ENCODE measurements at places on chromosomes 5 and 9.

GRCh38 chr5:9544056-9544455 lies 1.8 kb downstream of the SEMA5A start:
- no peak for DNase-seq

- DNase-seq: no peak
Measured at GRCh38 chr9:3827175-3827574, 301.4 kb upstream of the RFX3 start.

GRCh38 chr5:107099506-107099905 lies 571.2 kb downstream of the EFNA5 start:
- DNase-seq: no peak

- no peak for DNase-seq
Measured at GRCh38 chr5:59789894-59790293, 103.6 kb downstream of the PDE4D start.

DNA sequence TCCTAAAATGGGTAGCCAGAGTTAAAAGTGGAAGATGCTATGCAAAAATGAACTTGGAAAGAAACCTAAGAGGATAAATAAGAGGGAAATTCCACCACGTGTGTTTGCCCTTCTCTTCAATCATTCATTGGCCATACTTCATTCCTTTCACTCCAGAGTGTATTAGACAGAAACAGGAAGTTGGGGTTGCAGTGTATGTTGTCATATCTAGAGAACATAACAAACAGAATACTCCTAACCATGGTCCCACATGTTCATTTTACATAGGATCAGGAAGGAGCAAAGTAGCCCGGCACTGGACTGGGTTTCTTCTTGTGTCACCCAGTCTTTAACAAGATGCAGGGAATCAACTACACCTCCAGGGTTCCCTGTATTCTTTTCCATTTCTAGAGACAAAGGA lies 7.6 kb upstream of the GPBP1 start:
- no peak for DNase-seq

- no peak for DNase-seq
Measured at GRCh38 chr5:142901476-142902185, 131.5 kb downstream of the ARHGAP26 start.

DNA sequence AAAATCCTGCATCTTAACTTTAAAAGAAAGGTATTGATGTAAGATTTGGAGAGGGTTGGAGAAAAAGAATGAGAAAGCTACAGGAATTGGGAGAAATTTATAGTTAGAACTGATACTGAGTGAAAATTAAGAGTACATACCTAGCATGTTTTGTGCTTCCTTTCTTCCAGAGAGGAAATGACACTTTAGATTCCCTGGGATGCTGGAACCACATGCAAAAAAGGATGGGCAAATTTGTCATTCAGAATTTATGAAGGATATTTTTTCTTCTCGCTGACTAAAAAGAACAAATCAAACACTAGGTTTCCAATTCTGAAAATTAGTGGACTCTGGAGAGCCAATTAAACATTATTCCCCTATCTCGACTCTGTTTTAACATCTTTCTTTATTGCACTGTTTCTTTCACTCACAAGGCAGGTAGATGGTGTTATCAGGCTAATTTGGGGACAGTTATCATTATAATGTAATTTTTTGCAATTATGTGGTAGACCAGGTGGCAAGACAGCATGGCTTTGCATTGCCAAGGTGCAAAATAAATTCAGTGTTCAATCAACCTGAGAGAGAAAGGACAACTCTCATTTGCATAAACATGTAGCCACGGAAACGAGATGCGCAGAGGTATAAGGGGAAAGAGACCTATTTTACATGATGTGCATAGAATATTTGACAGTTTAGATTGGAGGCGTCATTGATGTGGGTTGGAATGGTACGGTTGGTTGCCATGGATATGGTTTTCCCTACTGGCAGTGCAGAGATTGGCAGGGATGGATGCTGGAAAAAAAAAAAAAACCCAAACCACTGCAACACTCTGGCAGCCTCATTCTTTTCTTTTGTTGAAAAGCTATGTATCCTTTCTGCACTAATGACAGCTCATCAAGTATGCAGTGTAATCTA lies 320.4 kb upstream of the CCNH start:
- DNase-seq: peak; percentile 13

DNA sequence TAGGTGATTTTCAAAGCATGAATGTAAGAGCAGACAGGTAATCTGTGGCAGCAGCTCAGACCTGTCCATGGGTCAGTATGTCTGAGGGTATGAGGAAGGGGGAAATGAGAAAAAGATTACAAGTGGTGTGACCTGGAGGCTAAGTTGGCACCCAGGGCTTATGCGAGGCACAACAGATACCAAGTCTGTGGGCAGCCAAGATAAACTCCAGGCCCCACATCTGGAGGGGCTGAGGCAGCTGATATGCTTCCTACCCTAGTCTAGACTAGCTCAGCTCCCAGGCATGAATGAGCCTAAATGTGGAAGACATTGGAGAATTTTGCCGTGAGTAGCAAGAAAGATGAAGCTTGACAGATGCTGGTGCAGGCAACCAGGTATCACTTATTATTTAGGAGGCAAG lies 151.7 kb downstream of the PIK3R1 start:
- no peak for DNase-seq

DNA sequence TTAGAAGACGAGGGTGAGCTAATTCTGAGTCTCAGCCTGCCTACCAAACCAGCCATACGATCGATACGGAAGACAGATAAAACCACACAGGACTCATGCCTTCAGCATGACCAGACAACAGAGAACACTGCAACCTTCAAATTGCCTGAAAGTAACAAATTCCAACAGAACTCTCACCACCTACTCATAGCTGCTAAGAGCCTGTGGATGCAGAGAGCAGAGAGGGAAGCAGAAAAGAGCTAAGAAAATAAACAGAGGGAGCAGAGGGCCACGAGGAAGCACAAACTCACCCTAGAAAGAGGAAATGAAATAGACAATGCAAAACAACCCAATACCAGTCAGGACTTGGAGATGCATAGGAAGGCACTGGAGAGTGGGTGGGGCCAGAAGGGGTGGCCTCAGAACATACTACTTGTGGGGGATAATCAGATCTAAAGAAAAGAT lies 86.7 kb upstream of the TAS2R1 start:
- DNase-seq: no peak

DNA sequence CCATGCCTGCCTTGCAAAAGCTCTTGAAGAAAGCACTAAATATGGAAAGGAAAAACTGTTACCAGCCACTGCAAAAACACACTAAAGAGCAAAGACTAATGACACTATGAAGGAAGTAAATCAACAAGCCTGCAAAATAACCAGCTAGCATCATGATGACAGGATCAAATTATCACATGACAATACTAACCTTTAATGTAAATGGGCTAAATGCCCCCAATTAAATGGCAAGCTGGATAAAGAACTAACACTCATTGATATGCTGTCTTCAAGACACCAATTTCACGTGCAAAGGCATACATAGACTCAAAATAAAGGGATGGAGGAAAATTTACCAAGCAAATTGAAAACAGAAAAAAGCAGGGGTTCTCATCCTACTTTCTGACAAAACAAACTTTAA lies 231.8 kb upstream of the RGMB start:
- DNase-seq: no peak

- no peak for DNase-seq
Measured at GRCh38 chr9:94198414-94198813, 60.7 kb upstream of the ZNF169 start.

GRCh38 chr9:35287987-35288632 lies 126.3 kb downstream of the UNC13B start:
- DNase-seq: no peak

DNA sequence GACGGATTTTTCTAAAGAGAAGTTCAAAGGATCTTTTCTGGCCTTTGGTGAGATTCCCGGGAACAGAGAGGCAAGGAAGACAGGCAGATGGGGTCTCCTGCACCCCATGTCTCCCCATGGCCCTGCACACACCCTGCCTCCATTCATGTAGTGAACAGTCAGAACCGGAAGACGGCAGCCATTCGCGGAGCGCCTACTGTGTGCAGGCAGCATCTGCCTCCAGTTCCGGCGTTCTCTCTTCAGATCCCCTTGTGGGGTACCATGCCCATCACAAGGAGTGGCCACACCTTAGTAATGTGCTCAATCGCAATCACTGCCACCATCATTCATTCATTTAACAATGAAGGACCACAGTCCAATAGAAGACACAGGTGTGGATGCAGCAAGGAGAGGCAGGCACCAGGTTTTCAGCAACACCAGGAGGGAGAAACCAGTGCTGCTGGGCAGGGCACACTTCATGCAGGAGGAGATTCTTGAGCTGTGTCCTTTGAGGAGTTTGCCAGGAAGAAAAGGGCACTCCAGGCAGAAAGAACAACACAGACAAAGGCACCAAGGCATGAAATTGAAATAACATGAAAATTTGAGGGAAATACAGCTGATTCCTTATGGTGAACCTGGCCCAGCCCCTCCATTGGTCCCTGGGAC lies 171.5 kb upstream of the PHYKPL start:
- no peak for DNase-seq

GRCh38 chr5:152477536-152477935 lies 72.5 kb upstream of the NMUR2 start:
- no peak for DNase-seq

DNA sequence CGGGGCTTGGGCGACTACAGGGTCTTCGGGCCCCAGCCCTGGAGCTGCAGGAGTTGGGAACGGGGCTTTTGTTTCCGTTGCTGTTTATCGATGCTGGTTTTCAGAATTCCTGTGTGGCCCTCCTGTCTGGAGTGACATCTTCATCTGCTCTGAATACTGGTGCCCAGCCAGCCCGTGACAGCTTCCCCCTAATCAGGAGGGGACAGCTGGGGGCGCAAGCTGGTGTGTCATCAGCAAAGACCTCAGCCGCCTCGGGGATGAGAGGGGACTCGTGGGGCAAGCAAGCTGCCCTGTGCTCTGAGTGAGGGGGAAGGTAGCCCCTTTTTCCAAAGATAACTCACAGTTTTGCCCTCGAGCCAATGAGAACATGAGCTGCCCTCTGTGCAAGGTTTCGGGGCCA lies 110.7 kb downstream of the RXRA start:
- no peak for DNase-seq

- no peak for DNase-seq
Measured at GRCh38 chr5:150224483-150225027, 34.7 kb downstream of the SLC6A7 start.

DNA sequence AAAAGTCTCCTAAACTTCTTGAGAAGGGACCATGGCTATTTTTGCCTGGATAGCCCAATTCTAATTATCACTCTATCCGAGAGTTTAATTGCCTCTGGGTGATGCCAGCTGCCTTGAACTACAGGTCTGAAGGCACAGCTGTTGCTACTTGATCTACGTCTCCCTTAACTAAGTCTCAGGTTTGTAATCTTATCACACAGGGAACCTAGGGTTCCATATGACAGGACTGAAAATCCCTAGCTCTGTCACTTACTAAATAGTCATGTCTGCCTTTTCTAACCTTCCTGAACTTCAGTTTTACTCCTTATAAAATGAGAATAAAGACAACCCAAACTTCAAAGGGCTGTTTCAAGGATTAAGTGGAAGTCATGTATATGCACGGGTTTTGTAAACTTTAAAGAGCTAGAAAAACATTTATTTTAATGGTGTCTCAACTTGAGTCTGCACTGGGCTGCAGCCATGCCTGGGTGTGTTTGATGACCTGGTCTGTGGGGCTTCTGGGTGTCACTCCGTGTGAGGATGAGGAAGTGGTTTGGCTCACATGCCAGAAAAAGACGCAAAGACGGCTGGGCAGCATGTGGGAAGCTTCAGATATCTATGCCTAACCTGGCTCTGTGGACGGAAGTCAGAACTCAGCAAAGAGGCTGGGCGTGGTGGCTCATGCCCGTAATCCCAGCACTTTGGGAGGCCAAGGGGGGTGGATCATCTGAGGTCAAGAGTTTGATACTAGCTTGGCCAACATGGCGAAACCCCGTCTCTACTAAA lies 129.3 kb upstream of the SLC44A1 start:
- DNase-seq: no peak

- no peak for DNase-seq
Measured at GRCh38 chr9:75146229-75146628, 57.9 kb downstream of the OSTF1 start.

- DNase-seq: no peak
Measured at GRCh38 chr5:139150367-139150999, 47.7 kb downstream of the SIL1 start.

- no peak for DNase-seq
Measured at GRCh38 chr9:4442806-4443205, 47.5 kb upstream of the SLC1A1 start.

DNA sequence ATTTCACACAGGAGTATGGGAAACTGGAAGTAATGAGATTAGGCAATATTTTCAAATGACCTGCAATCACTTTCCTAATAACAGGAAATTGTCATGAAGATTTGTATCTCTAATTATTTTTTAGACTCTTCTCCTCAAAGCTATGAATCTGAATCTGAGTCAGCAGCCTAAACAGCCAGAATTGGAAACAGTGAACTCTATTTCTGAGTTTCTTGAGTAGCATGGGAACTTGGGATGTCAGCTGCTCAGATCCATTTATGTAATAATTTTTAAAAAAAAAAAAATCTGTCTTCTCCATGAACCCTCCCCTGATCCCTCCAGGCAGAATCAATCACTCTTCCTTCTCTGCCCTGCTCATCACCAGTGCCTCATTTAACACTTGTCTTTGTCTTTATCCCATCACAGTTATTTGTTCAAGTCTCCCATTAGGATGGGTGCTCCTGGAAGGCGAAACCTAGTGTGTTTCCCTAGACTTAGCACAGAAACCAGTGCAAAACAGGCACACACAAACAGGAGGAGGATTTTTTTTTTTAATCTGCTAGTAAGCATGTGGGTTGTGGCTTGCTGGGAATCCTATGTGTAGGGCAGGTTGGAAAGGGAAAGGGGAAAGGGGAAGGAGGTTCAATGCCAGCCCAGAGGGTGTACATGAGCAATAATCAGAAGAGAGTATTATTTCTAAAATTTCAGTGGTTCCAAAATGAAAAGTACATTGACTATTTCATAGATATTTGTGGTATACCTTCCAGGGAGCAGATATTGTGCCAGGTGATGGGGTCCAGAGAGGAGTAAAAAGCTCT lies 186.8 kb downstream of the TTLL11 start:
- DNase-seq: no peak

- no peak for DNase-seq
Measured at GRCh38 chr5:110341836-110342235, 384.6 kb downstream of the TMEM232 start.

- DNase-seq: no peak
Measured at GRCh38 chr5:83562791-83563557, 91.4 kb downstream of the VCAN start.

- DNase-seq: no peak
Measured at GRCh38 chr9:108748776-108749175, 107.0 kb downstream of the ACTL7B start.

All from NCI-H1417 treated with DMSO at 0.1 percent for 48 hours (cell line).